Activated CD4-positive, alpha-beta T cell treated with anti-CD3 and anti-CD28 coated beads for 48 hours (primary cell): ENCODE measurements at places on chromosomes 5 and 9.

GRCh38 chr5:132756542-132756941, 9.3 kb downstream of the CCNI2 start:
- no peak for DNase-seq

DNA sequence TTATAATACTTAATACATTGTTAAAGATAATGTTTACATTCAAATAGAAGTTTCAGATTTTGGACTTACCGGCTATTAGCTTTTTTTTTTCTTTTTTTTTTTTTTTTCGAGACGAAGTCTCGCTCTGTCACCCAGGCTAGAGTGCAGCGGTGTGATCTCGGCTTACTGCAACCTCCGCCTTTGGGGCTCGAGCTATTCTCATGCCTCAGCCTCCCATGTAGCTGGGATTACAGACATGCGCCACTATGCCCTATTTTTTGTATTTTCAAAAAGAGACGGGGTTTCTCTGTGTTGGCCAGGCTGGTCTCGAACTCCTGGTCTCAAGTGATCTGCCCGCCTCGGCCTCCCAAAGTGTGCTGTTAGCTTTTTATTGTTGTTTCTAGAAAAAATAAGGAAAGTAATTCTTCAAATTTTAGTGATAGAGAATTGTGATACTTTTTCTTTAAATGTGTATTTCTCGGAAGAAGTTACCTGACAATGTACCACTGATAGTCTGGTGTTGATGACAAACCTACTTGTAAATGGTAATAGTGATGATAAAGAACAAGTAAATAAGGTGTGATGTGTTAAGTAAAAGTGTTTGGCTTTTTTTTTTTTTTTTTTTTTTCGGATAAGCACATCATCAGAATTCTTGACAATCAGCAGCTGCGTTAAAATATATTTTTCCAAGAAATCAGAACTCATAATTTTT, 2.7 kb downstream of the CDC42SE2 start:
- peak; percentile 65 for DNase-seq

- no peak for DNase-seq
Measured at GRCh38 chr5:15966651-15967050, 212.9 kb downstream of the MARCHF11 start.

DNA sequence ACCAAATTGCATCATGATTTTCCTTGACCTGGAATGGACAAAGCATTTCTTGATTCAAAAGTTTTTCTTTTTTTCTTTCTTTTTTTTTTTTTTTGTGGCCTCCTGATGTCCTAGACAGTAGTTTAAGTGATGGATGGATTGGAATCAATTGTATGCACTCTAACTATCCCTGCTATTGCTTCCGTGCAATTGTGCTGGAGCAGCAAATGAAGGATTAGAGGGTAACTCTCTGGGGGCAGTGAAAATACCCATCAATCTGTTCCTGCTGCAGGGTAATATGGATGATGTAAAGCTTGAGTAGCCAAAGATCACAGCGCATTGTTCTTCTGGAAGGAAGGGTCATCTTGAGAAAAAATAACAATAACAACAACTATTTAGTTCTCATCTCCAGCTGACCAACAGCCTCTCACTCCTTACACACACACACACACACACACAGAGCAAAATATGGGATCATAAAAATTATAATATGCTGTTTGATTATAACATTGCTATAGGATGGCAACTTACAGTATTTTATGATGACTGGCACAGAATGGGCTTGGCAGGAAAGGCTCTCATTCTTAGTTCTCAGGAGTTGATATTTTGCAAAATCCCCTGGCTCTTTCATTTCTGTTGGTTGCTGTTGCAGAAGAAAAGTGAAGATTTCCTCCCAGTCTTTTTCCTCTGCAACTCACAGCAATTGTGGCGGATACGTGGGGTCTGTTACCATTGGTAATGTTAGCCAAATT, 160.9 kb upstream of the DMAC1 start:
- no peak for DNase-seq
